ENCODE measurements at places on chromosomes 3 and 15.

- no peak for DNase-seq
Measured at GRCh38 chr3:143090486-143090885, 29.1 kb upstream of the CHST2 start.

DNA sequence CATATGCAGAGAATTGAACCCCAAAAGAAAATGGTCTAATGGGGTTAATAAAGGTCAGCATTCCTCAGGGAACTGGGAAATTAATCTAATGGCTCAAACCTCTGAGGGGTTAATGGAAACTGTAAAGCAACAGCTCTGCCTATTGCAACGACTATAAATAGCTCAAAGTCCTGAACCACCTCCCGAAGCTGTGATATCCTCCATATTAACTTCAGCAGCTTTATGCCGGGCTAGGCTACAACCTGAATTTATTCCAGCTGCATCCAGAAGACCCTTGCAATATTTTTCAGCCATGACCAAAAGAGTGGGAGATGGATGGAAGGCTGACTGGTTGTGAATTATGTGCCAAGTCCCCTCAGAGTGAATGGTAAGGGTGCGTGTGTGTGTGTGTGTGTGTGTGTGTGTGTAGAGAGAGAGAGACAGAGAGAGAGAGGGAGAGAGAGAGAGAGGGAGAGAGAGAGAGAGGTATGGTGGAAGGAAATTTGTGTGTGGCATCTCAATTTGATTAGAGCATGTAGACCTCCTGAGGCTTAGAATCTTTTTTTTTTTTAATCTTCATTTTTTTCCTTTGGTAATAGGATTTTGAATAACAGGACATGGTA is 109.9 kb downstream of the PDCD6IP start:
- no peak for DNase-seq

DNA sequence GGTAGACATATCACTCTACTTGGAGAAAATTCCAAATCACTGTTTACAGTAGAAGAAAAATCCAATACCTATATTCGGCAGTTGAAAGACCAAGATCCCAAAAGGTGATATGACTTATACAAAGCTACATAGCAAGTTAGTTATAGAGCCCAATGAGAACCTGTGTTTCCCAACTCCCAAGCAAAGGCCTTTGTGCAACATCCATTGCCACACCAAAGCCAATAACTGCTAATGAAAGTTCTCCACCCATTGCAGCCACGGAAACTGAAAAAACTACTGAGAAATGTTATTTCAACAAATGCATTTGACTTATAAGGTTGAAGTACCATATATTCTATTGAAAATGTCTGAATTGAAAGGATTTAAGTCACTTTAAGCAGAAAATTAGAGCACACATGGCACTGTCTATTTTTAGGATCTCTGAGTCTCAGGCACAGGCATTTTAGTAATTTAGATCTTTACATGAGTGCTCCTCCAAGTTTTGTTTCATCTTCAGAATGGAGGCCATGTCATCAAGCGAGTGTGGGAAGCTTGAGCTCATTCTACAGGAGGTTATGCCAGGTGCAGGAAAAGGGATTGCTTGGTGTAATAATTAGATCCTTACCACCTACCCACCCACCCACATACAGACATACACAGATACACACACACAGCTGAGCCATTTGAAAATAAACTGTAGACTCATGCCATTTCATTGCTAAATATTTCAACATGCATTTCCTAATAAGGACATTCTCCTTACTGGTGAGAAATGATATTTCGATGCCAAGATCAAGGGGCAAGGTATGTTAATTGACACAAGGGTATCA is 19.7 kb upstream of the ANO10 start:
- DNase-seq, result no peak

DNA sequence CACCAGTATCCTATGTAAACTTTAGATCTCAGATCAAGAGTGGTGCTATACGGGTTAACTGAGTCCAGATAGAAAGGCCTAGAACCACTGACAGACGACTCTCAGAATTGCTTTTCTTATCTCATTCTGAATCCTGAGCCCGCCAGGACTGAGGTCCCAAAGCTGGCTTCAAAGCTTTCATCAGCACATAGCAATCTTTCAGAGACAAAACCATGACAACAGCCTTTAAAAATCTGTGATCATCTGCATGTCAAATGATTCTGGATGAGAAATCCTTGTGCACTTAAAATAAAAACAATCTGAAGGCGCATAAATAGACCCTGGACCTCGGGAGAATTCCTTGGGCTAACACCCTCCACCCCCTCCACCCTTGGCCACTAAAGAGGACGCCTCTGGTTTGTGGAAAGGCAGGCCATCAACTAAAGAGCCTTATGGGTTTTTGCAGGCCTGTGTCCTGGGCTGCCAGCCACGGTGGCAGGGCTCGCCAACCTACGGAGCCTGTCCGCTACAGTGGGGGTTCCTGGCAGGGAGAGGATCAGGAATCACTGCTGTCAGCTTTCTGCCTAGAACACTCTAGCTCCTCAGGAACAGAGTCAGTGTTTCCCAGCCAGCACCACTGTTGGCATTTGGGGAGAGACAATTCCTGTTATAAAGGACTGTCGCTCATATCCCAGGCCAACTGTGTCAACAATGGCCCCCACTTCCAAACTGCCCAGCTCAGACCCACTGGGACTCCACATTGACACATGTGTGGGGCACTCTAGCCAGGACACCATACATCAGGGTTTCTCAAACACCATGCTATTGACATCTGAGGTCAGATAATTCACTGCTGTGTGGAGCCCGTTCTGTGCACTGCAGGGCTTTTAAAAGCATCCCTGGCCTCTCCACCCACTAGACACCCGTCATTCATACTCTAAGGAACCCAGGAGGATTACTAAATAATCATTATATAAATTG is 20.2 kb downstream of the TLE3 start:
- no peak for DNase-seq

GRCh38 chr3:157420606-157421130 is 16.0 kb upstream of the PTX3 start:
- DNase-seq, result no peak

DNA sequence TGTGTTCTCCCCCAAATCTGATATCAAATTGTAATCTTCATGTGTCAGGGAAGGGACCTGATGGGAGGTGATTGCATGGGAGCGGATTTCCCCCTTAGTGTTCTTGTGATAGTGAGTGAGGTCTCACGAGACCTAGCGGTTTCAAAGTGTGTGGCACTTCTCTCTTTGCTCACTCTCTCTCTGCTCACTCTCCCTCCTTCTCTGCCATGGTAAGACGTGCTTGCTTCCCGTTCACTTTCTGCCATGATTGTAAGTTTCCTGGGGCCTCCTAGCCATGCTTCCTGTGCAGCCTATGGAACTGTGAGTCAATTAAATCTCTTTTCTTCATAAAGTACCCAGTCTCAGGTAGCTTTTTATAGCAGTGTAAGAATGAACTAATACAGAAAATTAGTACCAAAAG is 30.6 kb upstream of the OR5H6 start:
- DNase-seq, result no peak

- DNase-seq, result no peak
Measured at GRCh38 chr3:48440590-48440958, 517 bp downstream of the TMA7 start.

DNA sequence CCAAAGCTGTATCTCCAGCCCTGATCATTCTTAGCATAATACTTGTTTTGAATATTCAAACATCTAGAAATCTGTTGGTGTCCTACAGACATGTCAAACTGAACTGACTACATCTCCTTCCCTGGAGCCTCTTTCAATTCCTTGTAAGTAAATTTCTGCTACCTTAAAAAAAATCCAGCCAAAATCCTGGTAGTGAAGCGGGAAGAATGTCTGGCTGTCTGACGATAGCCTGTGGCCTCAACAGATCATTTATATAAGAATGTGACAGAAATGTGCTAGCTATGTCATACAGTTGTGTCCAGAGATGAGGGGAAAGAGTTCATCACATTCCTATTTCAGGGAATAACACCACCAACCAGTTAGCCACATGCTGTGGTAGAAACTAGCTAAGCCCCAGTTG is 18.6 kb upstream of the TM6SF1 start:
- no peak for DNase-seq

DNA sequence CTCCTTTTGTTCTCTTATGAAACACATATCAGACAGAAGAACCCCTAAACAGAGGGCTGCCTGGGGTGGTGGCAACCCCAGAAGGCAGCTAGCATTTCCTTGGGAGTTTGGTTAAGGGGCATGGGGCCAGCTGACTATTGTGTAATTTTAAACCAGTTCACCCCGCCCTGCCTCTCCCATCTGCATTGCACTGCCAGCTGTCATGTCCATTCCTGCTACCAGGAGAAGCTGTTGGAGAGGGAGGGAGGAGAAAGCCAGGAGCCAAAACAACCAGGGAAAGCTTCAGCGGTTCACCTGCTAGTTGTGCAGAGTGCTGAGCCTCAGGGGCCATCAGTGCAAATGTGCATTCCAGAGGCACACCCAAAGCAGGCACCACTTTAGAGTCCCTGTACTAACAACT is 47.6 kb upstream of the ATP1B3 start:
- DNase-seq, result no peak

- DNase-seq, result no peak
Measured at GRCh38 chr3:136908297-136908696, 46.3 kb downstream of the NCK1 start.

DNA sequence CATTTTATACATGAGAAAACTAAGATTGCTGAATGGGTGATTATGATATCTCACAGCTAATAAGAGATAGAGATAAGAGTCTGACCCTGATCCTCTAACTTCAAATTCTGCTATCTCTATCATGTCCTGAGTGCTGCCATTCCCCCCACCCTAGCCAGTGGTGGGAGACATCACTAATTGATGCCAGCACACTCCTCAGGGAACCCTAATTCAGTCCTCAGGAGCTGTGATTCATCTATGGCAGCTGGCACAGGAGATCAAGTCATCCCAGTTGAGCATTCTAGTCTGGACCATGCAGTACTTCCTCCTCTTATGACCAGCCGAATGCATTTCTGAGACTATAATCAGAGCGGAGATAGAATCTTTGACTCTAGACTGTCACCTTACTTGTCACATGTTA is 71.9 kb downstream of the SYNM start:
- no peak for DNase-seq

DNA sequence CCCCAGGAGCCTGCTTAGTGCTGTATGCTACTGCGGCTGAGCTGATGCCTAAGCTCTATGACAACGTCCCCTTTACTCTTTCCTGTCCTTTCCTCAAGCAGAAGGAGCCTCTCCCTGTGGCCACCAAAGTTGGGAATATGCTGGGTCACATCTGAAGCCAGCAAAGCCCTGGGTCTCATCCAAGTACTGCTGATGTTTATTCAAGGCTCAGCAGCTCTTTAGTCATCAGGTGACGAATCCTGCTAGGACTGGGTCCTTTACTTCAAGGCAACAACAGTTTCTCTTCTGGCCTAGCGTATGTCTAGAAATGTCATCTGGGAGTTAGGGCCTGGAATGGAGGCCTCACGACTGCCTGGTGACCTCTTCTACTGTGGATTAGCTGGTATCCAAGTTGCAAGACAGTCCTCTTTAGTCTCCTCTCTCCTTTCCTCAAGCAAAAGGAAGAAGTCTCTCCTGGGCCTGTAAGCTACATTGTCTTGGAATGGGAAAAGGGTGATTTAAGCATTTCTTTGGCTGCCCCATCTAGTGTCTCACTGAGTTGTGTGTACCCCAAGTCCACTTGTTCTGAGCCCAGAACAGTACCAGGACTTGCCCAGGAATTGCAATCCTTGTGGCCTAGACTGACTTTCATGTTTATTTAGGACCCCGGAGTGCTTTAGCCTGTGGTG is 63.9 kb downstream of the TNFAIP8L3 start:
- DNase-seq, result no peak

Measured in nucleus accumbens (tissue), 56 donors.